ENCODE measurements at places on chromosomes 16 and 17. TPM values are rescaled to one million over a fixed set of nuclear protein-coding genes. Genes with fewer than 3 reads are reported as not detected.

- DNase-seq = no peak
Measured at GRCh38 chr16:9099131-9099625, 7.7 kb downstream of the HAPSTR1 start.

The MEIOB gene
- not detected for polyA plus RNA-seq

The C17orf113 gene
- 0.13 TPM for polyA plus RNA-seq

The MPO gene
- not detected for polyA plus RNA-seq

GRCh38 chr17:9402590-9403199 lies 172.9 kb downstream of the STX8 start:
- peak; percentile 1 for DNase-seq

DNA sequence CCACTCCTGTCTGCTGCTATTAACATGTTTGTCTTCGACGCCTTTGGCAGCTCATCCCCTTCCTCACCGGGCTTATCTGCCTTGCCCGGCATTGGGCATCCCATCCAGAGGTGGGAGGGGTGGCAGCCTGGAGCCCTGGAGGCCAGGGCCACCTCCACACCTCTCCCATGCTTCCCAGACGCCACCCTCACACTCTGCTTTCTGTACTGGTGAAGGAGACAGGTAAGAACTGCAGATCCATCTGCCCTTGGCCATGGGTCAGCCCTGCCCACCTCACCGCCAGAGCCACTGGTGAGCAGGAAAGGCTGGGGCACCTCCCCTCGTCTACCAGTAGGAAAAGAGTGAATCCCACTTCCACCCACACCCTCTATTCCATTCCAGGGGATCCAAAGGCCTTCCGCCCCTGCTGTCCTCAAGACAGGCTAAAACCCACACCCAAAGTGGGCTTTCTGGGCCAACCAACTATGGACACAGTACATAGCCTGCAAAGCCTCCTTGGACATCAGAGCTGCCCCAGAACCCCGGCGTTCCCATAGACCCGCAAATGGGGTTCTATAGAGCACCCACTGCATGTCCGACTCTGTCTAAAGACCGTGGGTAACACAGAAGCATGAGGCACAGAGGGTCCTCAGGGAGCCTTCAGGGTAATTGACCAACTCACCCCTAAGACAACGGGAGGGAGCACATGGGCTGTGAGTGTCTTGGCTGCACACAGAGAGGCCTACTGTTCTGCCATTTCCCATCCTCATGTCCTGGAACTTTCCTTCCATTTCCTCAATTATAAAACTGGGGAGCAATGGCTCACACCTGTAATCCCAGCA lies 23.4 kb upstream of the RBFOX3 start:
- no peak for DNase-seq

DNA sequence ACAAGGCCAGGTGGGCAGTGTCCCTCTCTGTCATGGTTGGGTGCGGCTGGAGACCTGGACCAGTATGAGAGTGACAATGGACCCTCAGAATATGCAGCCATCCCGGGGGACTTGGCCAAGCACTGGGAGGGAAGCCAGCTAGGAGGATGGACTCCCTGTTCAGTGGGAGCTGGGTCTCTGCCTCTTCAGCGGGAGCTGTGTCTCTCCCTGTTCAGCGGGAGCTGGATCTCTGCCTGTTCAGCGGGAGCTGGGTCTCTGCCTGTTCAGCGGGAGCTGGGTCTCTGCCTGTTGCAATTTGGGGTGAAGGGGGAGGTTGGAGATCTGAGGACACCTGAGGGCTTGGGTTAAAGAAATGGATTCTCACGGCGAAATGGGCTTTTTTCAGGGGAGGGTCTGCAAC lies 3.8 kb upstream of the PRSS33 start:
- no peak for DNase-seq

GRCh38 chr16:8852534-8852933 lies 16.3 kb downstream of the CARHSP1 start:
- no peak for DNase-seq

The BMERB1 gene
- polyA plus RNA-seq = 2.2 TPM

DNA sequence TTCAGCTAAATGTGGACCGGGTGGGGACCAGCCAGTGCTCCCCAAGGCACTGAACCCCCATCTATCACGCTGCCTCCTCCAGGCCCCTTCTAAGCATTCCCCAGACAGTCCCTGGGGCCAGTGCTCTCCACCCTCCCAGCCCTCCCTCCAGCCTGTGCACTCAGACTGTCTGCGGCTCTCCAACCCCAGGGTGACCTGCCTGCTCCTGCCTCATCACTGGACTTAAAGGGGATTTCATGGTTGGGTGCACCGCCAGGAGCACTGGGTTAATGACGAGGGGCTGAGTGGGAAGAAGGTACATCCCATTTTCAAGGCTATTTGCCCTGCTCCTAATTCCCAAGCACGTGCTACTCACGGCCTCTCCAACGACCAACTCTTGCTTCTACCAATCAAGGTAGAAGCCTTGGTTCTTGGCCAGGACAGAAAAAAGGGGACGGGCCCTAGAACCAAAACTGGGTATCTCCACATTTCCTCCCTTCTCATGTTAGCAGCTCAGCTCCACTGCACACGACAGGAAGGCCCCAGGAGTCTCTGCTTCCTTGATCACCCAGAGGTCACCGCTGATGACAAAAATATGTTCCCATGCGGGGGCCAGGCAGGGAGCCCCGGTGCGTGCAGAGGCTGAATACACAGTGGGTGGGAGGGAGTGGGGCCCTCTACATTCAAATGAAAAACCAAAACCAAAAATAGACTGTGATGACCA lies 3.5 kb upstream of the ABR start:
- no peak for DNase-seq

The WFDC1 gene
- not detected for polyA plus RNA-seq

- no peak for DNase-seq
Measured at GRCh38 chr16:68086336-68086841, 1.2 kb downstream of the NFATC3 start.

- DNase-seq = no peak
Measured at GRCh38 chr16:22813948-22814710, at the start of gene HS3ST2. Gene HS3ST2 (plus strand): TSS chr16:22814162. CDS start chr16:22814611, 449 bp downstream.

- DNase-seq = no peak
Measured at GRCh38 chr17:13478326-13478830, 123.4 kb downstream of the HS3ST3A1 start.

The NKD1 gene
- polyA plus RNA-seq = 1.4 TPM

GRCh38 chr17:68981288-68981687 lies 26.1 kb upstream of the ABCA8 start:
- DNase-seq = no peak

DNA sequence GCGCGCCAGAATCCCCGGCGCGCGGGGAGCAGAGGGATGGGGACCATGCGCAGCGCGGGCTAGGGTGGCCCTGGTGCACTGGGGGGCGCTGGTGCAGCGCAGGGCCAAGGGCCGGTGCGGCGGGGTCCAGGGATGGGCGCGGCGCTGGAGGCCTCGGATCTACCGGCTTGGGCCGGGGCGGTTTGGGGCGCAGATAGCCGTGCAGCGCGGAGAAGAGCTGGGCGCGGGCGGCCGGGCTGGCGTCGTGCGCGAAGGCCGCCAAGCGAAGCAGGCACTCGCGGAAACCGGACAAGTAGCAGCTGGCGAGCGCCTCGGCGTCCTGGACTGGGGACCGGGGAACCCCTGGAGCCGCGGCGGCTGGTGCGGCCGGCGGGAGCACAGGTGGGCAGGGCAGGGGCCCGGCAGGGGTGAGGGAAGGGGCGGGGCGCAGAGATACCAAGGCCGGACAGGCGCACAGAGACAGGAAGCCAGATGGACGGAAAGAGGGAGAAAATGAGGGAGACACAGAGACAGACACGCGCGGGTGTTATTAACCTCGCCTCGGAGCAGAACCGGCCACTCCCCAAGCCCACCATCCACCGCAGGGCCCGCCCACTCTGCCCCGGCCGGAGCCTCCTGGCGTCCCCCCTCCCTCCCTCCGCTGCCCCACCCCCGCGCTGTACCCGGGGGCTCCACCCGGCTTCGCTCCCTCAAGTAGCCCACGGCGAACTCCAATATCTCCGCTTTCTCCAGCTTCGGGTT lies 2.1 kb downstream of the HES7 start:
- DNase-seq = no peak

The SMIM36 gene
- not detected for polyA plus RNA-seq

- DNase-seq = no peak
Measured at GRCh38 chr17:45042346-45043120, 8.9 kb downstream of the DCAKD start.

DNA sequence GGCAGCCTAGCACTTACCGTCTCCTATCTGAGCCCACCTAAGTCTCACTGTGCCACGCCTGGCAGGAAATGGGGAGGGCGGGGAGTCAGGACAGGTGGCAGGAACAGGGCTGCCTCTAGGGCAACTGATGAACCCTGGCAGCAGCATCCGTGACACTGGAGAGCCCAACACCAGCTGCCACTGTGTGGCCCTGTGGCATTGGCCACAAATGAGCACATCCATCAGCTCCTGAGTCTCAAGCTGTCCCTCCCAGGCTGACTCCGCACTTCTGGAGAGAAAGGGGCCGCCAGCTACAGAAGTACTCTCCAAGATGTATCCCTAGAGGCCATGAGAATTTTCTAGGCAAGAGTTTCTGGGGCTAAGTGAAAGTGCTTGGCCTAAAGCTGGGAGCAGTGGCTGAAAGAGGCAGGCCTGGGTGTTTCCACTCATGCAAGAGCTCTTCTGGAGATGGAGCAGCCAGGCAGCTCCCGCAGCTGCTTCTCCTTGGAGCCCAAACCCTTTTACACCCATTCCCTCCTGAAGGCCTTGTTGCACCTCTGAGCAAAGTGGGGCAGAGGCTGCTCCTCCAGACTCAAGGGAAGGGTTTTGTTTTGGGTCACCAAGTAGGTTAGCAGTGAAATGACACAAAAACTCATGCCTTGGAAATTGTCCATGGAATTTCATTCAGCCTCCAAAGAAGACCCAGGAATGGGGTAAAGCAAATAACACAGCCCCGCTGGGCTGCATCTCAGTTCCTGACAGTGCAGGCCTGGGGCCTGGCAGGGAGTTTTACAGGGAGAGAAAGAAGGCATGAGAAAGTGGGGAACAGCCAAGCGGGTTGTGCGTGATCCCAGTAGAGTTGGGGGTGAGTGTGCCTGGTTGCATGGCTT lies 25.8 kb downstream of the PEMT start:
- DNase-seq = no peak

The KRT13 gene
- not detected for polyA plus RNA-seq

The RSKR gene
- 0.24 TPM for polyA plus RNA-seq

GRCh38 chr17:57809879-57810278 lies 40.0 kb downstream of the MRPS23 start:
- DNase-seq = no peak

DNA sequence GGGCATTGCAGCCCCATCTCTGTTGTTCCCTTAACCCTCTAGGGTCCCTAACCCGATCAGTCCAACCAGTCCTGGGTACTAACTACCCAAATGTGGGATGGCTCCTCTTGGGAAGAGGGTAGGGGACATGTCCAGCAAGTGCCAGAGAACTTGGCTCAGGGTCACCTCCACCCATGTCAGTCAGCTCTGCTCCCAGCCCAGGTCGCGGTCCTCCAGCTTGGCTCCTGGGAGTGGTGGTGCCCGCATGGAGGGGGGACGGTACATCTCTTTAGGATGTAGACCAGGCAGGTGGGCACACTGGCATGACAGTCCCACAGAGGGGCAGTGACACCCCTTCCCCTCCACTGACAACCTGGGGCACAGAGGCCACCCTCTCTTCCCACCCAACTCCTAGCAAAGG lies 6.0 kb downstream of the TMUB2 start:
- no peak for DNase-seq

GRCh38 chr16:26149364-26150190 lies 457.8 kb downstream of the HS3ST4 start:
- no peak for DNase-seq

- no peak for DNase-seq
Measured at GRCh38 chr17:81868674-81869220, 2.4 kb downstream of the ARHGDIA start.

The ZPBP2 gene
- not detected for polyA plus RNA-seq

The SPNS1 gene
- 12.7 TPM for polyA plus RNA-seq

The SULT1A2 gene
- not detected for polyA plus RNA-seq

GRCh38 chr17:37221865-37222264 lies 153.9 kb upstream of the C17orf78 start:
- DNase-seq = no peak

DNA sequence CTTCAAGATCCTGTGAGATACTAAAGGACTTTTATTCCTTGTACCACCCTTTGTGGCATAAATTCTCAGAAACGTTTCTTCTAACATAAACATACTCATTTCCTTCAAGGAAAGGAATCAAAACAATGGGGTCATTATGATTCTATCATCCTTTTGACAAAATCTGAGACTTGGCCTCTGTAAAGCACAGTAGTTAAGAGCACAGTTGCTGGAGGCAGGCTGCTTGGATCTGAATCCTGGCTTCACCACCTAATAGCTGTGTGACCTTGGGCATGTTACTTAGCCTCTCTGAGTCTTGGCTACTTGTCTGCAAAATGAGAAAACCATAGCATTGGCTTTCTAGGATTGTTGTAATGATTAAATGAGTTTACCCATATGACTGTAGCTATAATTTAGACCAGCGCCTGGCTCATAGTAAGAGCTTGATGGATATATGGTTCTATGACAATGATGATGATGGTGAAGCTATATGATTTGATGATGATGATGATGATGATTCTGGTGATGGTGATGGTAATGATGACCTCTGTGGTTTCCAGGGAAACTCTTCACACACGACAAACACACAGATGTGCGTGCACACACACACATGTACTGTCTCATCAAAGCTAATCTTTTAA lies 6.1 kb upstream of the KRT31 start:
- no peak for DNase-seq

- no peak for DNase-seq
Measured at GRCh38 chr17:69093279-69093789, 32.6 kb upstream of the ABCA9 start.

GRCh38 chr16:31513126-31513525 lies 4.9 kb upstream of the RUSF1 start:
- no peak for DNase-seq

The ARL5C gene
- polyA plus RNA-seq = not detected

DNA sequence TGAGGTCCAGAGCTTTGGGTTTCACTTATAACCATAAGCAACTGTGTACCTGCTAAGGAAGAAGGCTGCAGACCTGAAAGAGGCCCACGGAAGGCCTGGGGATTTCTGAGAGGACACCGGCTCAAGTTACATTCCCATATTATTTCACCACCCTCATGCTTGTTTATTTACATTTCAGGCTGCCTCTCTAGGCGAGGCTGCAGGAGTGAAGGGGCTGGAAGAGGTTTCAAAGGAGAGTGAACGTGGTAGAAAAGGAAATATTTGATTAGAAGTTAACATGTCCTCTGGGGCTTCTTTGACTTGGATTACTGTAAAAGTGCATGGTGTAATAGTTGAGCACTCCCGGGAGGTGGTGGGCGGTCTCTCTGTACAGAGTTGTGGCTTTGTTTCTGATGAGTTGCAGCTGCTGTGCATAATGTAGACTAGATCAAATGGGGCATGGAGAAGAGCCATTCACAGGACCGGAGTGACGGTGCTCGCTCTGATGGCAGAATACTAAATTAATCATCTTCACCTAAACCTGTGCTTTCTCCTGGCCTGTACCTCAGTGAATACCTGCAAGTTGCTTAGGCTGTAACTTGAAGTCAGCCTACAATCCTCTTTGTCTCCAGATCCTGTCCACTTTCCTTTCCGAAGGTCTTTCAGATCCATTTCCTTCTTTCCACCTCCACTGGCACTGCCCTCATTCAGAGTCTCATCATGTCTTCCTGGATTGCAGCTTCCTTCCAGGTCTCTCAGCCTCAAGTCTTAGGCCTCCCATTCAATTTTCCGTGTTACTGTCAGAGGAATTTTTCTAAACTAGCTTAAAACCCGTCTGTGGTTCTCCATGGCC lies 1.9 kb upstream of the CPD start:
- DNase-seq = no peak

The AMDHD2 gene
- polyA plus RNA-seq = 17.4 TPM
